ENCODE measurements at places on chromosomes 5 and 9. TPM values are rescaled to one million over a fixed set of nuclear protein-coding genes. Genes with fewer than 3 reads are reported as not detected.
A peak's percentile ranks its signal among the peaks of the same experiment; 100 is the strongest.

Gene CDH9
- total RNA-seq = not detected

Gene DAB2
- 0.05 TPM for total RNA-seq

Gene INSL6
- total RNA-seq = not detected

Gene JADE2
- total RNA-seq = 75.3 TPM

DNA sequence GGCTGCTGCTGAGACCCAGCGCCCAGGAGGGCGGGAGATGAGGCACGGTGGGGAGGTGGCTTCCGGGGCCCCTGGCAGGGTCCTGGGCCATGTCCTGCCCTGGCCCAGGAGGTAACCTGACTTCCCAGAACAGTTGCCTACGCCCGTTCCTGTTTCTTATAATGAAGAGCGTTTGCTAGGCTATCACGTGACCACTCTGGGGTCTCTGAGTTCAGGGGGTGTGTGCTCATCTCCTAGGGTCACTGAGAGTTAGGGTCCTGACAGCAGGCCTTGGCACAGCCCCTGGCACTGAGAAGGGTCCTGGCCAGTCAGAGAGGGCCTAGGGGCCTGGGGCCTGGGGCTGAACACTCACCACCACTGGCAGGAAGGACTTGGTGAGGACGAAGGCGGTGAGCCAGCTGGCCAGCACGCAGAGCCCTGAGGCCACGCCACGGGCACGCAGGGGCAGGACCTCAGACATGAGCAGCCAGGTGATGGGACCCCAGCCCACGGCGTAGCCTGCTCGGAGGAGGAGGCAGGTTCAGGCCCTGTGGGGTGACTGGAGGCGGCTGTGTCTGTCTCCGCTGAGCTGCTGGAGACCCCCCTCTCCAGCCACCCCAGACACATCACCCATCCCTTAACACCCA, 6.0 kb downstream of the SLC2A6 start:
- ATAC-seq = no peak

GRCh38 chr5:161460741-161461140, 85.8 kb downstream of the GABRB2 start:
- no peak for ATAC-seq

Gene WDR31
- total RNA-seq = 1.6 TPM

DNA sequence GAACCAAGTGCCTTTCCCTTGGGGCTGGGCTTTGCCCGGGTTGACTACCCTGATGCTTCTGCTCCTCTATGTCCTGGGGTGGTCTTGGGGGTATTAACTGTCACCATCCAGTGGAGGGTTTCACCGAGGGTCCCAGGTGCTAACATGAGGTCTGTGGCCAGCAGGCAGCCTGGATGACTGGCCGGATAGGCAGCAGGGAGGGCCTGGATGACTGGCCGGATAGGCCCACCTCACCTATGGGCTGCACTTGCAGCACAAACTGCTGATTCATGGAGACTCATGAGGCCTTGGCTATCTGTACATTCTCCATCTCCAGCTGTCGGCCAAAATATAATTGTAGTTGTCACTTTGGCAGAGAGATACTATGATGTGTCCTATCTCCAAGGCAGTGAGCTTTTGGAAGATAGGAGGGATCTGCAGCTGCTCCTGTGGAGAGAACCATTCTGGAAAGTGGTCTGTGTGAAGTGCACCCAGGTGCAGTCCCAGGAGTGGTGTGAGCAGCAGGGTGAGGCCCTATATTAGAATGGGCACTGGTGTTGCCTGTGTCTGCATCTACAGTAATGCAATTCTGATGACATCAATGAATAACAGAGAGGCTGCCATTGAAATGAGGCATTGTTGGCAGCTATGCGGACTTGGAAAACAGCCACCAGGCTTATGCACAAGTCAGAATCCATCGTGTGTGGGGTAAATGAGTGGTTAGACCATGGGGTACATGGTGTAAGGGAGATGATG, 26.3 kb upstream of the CDKN2AIPNL start:
- ATAC-seq = no peak

DNA sequence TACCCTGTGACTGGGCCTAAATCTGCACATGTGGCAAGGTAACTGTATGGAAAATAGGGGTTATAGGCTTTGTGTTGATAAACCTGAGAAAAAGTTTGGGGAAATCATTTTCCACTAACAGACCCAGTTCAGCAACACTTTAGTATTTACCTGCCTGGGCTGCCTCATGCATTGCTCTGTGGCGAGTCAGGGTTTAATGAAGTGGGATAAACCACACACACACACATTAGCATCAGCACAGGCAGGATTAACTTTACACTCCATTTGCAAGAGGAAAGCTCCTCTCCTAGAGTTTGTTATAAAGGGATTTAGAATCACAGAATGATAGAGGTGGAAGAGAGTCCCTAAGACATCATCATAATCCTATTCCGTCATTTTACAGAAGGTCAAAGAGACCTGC, 20.0 kb upstream of the ZCCHC7 start:
- no peak for ATAC-seq

Gene ITK
- 144 TPM for total RNA-seq

Gene NIM1K
- total RNA-seq = 1.7 TPM

Gene ELAVL2
- not detected for total RNA-seq

Gene FAM221B
- not detected for total RNA-seq

DNA sequence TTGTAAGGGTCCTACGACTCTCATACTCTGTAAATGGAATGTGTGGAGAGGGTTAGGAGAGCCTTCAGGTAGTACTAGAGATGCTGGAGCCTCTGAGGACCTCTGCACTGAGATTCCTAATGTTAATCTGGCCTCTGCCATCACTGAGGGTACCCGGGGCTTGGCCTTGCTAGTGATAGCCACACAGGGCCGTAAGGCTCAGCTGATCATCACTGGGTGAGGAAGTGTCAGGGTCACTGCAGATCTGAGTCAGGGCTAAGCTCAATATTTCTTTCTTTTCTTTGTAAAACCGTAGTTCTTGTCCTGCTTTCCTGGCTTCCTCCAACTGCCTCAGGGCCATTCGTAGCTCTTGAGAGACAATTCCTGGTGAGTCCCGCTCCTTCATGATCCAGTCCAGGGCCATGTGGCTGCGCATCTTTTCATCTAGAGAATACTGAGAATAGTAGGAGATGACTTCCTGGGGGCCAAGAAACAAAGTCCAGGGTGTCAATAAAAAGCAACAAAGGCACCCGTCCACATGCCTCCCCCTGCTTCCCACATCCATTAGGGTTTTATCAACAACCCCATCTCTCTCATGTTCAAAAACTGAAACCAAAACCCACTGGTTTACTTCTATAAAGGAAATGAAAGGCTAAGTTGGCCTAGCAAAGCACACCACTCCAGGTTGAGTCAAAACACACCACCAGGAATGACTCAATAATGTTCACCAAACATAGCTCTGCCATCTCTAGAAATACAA, 47.7 kb downstream of the LIX1 start:
- peak; percentile 98 for ATAC-seq

DNA sequence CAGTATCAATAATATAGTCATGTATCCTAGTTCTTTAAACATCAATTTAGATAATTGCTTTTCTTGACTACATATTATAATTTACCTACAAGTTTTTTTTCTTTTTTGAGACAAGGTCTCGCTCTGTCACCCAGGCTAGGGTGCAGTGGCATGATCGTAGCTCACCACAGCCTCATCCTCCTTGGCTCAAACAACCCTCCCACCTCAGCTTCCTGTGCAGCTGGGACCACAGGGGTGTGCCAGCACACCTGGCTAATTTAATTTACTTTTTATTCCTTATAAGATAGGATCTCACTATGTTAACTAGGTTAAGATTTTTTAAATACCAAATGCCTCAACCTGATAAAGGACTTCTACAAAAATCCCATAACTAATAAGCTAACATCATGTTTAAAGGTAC, 21.1 kb downstream of the UIMC1 start:
- peak; percentile 55 for ATAC-seq

GRCh38 chr5:152288917-152289595, 116.0 kb downstream of the NMUR2 start:
- ATAC-seq = no peak

Gene ACTL7B
- total RNA-seq = 0.11 TPM

Gene MLANA
- total RNA-seq = not detected

- no peak for ATAC-seq
These were observed 54.9 kb downstream of the FGF1 start for GRCh38 chr5:142630927-142631539.

- no peak for ATAC-seq
These were observed 387.0 kb upstream of the RFX3 start for GRCh38 chr9:3912817-3913216.

DNA sequence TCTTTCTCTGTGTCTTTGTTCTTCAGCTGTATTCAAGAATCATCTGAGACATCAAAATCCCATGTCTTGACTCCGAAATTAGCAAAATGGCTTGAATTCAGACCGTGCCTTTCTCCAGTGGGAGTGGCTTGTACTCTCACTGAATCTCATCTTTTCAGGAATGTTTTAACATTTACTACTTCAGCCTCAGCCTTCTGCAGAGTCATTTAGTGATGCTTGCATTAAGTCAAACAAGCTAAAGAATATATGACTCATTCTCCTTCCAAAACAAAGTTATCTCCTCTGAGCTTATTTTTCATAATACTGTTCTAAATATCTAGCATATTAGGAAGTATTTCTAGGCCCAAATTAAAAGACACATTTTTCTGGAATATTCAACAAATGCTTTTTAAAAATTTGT, 205.3 kb downstream of the CDH10 start:
- no peak for ATAC-seq

- ATAC-seq = no peak
These were observed 140.8 kb upstream of the RASA1 start for GRCh38 chr5:87126869-87127268.

DNA sequence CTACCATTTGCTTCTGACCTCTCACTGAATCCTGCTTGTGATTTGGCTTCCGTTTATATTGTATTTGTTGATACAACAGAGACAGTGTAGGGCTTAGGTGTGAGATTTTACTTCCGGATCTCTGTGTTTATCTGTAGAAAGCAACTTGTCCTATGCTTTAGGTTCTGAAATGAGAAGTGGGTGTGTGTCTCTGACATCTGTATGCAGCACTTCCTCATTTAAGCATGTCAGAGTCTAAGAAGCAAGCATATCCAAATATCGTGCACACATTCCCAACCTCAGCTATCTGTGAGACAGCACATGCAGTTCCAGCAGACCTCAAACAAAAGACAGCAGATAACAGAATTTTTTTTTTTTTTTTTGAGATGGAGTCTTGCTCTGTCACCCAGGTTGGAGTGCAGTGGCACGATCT, 16.3 kb downstream of the KLF9 start:
- ATAC-seq = peak; percentile 86

Gene ANKRA2
- 35.7 TPM for total RNA-seq

DNA sequence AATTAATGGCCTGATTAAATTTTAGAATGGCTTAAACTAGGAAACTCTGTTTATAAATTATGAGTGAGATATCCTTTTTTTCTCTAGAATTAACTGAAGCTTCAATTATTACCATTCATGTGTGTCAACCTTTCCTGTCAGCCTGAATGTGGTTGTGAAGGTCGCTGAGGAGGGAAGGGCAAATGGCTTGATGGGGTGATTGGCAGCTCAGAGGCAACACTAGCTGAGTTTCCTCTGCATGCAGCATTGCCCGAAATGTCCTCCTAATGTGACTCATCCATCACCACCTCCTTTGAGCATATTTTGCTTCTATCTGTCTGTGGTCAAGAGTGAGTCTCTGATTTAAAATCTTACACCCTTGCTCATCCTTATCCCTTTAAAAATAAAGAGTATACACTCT, 281.9 kb downstream of the TENT4A start:
- no peak for ATAC-seq

Gene FAM13B
- total RNA-seq = 24.4 TPM

DNA sequence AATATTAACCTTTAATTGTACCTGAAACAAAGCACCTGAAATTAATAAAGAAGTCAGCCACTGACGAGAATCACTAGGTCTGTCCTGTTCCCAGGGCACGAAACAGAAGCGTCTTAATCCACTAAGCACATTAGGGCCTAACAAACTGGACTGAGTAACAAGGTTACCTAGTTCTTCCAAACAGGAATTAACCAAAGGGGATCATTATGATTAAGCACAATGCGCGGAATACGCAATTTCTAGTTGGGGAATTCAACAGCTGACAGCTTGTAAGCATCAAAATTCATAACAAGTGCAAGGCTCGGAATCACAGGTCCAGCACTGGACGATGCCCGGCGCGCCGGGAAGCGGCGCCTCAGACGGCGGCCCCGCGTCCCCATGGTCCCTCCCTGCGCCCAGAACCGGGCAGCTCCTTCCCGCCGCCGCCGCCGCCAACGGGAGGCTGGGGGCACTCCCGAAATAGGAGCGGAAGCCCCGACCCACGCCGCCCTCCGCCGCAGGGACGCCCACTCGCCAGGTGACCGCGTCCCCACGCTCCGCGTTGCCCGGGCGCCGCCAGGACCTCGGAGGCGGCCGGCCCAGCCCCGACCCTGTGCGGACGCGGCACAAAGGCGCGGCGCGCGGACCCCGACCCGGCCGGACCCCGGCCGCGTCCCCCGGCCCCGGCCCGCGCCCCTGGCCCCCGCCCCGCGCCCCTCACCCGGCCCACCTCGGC, 898 bp downstream of the CAMSAP1 start:
- ATAC-seq = peak; percentile 5

- ATAC-seq = no peak
These were observed 154.1 kb downstream of the LRRC70 start for GRCh38 chr5:62732677-62733121.

DNA sequence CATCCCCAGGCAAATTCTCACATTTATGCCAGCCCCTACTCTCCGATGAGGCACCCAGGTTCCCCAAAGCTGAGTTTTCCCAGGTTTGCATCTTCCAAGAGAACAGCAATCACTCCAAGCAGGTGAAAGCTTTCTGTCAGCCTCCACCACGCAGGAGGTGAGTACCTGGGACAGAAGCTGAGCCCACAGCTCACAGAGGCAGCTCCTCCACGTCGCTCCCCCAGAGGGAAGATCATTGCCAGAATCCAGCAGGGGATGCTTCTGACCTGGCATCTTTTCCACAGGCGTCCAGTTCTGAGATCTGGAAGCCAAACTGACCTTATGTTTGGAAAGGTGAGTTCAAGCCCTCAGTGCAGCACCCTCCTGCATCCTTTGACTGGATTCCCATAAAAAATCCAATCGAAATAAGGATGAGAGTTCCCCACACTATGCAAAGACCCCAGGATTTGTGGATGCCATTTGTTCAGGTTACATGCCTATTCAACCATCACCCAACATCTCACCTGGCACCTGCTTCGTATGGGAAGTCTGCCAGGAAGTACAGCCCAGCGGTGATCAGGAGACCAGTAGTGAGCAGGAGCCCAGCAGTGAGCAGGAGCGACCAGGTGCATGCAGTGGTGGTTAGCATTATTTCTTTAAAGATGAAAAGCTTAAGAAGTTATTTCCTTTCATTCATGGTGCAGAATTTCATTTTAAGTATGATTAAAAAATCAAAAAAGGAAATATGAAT, 47.4 kb upstream of the OLFM1 start:
- ATAC-seq = no peak

Gene DNM1
- 9.2 TPM for total RNA-seq

Gene CD72
- 43.2 TPM for total RNA-seq

Gene FCN2
- not detected for total RNA-seq

Gene IL3
- 9.0 TPM for total RNA-seq

Gene LCN6
- total RNA-seq = not detected

Data from activated T-helper 17 cell treated with anti-CD3 and anti-CD28 coated beads, Interleukin-2, amount 50 U/mL, for 72 hours (primary cell).